ENCODE measurements at places on chromosomes 12 and 14.

- peak; percentile 58 for DNase-seq
Observed at GRCh38 chr14:91911474-91912032, 35.9 kb downstream of the FBLN5 start.

GRCh38 chr14:103576371-103577024 is 13.7 kb downstream of the COA8 start:
- no peak for DNase-seq

- DNase-seq = no peak
Observed at GRCh38 chr12:2163177-2163941, 110.6 kb downstream of the CACNA1C start.

- no peak for DNase-seq
Observed at GRCh38 chr12:25242981-25243679, 7.6 kb downstream of the KRAS start.

GRCh38 chr14:104981699-104982541 is 3.7 kb upstream of the CLBA1 start:
- DNase-seq = no peak

- DNase-seq = no peak
Observed at GRCh38 chr12:32052212-32052713, 54.4 kb upstream of the BICD1 start.

GRCh38 chr14:52694761-52695480 is 437 bp downstream of the ERO1A start:
- DNase-seq = peak; percentile 82

GRCh38 chr14:65044596-65044959 is 57.7 kb downstream of the MAX start:
- DNase-seq = no peak

DNA sequence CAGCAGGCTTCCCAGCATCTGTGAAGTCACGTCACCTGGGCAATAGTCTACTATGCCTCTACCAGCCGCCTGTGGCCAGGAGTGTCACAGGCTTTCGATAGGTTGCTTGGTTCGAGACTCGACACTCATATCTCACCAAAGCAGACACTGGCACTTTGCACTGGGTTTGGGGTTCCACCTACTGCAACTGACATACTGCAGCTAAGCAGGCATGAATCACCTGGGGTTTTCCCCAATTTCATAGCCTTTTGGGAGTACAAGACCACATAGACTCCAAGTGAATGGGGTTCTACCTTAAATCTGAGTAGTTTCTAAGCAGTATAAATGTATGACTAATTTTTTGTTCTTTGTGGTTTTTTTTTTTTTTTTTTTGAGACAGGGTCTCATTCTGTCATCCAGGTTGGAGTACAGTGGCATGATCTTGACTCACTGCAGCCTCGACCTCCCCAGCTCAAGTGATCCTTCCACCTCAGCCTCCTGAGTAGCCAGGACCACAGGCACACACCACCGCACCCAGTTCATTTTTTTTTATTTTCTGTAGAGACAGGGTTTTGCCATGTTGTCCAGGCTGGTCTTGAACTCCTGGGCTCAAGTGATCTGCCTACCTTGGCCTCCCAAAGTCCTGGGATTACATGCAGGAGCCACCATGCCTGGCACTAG is 32.1 kb downstream of the DMAC2L start:
- DNase-seq = peak; percentile 93

DNA sequence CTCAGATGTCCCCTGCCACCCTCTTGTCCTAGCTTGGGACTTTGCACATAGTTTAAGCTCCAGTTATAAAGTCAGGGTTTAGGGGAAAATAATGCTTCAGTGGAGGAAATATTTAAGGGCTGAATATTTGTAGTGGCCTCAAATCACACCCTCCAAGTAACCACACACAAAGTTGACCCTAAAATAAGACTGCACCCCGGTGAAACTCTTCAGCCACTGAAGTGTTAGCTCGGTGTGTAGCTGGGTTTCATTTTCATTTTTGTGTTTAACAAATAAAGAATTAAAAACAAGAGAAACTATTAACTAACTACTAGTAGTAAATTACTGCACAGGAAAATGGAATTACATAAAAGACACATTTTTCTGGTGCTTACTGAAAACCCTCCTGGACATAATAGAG is 14.8 kb upstream of the BCL11B start:
- DNase-seq = no peak

GRCh38 chr12:52260361-52261207 is 13.9 kb upstream of the KRT86 start:
- no peak for DNase-seq

DNA sequence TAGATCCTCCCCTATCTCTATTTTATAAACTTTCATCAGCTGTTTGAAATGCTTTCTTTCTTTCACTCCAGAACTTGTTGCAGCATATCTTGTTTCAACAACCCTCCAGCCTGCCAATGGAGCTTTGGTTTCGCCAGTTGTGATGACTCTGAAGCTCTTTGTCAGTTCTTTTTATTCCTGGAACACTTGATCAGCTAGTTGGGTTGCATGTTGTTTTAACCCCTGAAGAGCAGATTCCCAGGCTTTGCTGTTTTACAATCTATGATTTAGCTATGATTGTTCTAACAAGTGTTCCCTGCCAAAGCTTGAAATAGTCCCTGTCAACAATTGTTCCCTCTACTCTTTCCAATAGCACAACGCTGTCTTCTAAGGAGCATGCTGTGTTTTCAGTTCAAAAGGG is 50.6 kb upstream of the FUT8 start:
- DNase-seq = no peak

GRCh38 chr12:50112456-50113218 is 601 bp downstream of the COX14 start:
- DNase-seq = peak; percentile 25

DNA sequence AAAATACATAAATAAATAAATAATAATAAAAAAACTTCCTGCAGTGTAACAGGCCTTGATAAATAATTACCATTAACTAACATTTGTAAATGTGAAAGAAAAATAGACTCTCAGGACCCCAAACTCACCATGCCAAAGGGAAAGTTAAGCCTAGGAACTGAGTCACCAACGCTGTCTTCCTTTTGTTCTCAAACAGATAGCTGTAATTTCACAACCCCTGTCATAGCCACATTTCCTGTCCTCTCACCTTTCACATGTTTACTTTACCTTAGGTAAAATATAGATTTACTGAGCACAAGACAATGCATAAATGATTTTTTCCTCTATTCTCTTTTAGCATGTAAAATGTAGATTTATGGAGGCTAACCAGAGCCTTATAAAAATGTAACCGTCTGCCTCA is 35.9 kb upstream of the CHST11 start:
- peak; percentile 64 for DNase-seq

DNA sequence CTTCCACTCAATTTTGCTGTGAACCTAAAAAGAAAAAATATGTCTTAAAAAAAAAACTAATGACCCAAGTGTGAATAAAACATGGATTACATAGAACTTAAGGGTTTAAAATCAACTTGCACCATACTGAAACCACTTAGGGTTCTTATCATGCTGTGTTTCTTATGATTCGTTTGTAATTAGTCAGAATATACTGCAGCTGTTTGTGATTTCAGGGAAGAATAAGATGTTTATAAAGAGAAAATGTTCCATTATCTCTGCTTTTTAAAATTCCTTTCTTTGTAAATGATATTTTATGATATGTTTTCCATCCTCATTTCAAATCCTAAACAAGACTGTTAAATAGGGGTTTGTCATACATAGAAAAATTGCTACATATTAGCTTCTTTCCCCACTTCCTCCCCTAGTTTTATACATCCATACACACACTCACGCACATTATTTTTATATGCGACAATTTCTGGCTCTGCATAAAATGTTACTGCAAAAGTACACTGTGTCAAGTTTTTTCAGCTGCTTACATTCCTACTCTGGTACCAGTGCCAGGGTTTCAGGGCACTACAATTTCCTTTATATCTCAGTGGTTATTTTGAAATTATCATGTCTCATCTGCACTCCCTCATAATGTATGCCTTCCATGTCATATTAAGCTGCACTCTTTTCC is 275.2 kb upstream of the GARIN6 start:
- no peak for DNase-seq

- DNase-seq = peak; percentile 79
Observed at GRCh38 chr14:69543341-69544115, 31.1 kb downstream of the CCDC177 start.

DNA sequence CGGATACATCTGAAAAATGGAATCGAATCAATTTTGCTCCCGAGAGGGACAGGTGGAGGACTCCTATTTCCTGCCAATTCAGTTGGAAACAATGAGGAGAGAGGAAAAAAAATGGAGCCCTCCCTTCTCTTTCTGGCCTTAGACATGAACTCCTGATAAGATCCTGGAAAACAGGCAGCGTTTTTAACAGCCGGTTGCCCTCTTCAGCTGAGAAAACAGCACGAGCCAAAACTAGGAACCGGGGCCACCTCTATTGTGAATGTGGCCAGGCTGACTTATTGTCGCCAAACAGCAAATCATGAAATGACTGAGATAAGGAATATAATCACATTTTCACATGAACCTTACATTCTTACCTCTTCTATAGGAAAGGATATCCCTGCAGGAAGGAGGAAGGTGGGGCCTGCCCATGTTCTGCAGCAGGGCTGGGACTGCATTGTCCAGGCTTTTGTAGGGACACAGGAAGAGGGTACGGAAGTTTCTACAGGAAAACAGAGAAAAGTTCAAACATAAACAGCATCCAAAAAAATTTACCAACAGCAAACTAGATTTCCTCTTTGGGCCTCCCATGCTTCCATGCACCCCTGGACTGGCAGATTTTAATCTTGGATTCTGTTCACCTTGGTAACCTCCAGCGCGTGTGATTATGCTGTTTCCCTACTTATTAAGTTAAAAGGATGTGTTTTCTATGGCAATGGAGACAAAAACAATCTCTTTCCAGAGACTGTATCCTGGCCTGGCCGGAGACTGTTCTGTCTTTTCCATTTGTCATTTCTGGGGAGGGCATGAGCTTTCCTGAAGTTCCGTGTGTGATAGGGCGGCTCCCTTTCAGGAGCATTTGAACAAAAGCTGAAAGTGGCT is 29.0 kb upstream of the ELK3 start:
- no peak for DNase-seq

DNA sequence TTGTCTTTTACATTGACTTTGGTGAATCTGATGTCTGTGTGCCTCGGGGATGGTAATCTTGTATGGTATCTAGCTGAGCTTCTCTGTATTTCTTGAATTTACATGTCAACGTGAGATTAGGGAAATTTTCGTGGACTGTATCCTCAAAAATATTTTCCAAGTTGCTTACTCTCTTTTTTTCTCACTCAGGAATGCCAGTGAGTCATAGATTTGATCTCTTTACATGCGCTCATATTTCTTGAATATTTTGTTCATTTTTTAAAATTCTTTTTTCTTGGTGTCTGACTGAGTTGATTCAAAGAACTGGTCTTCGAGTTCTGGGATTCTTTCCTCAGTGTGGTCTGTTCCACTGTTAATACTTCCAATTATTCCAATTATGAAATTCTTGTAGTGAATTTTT is 207.7 kb downstream of the RAD51B start:
- DNase-seq = no peak

- no peak for DNase-seq
Observed at GRCh38 chr14:80638620-80639515, 302.7 kb downstream of the CEP128 start.

- no peak for DNase-seq
Observed at GRCh38 chr14:96660123-96660522, 137.1 kb upstream of the VRK1 start.

GRCh38 chr12:77153706-77154105 is 88.3 kb upstream of the E2F7 start:
- DNase-seq = no peak

GRCh38 chr12:93173178-93173957 is 204.4 kb upstream of the NUDT4 start:
- DNase-seq = no peak

DNA sequence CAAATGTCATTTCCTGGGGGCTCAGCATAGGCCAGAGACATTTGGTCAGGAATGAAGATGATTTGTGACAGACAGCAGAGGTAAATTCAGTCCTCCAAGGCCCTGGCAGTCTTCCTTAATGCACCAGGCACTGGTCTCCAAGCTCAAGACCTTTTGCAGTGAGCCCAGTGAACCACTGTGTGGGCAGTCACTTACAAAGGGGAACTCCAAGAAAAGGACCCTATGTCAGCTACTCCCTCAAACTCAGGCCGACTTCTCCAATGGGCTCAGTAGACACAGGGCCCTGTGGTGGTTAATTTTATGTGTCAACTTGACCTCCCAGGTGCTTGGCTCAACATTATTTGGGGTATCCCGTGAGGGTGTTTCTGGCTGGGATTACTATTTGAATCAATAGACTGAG is 29.3 kb upstream of the PLEK2 start:
- DNase-seq = no peak

GRCh38 chr12:48163150-48163747 is 5.9 kb upstream of the ASB8 start:
- no peak for DNase-seq

GRCh38 chr12:56931474-56931978 is 2.7 kb downstream of the SDR9C7 start:
- DNase-seq = peak; percentile 10

- peak; percentile 74 for DNase-seq
Observed at GRCh38 chr14:106879241-106879640, 1352.9 kb downstream of the TMEM121 start.

DNA sequence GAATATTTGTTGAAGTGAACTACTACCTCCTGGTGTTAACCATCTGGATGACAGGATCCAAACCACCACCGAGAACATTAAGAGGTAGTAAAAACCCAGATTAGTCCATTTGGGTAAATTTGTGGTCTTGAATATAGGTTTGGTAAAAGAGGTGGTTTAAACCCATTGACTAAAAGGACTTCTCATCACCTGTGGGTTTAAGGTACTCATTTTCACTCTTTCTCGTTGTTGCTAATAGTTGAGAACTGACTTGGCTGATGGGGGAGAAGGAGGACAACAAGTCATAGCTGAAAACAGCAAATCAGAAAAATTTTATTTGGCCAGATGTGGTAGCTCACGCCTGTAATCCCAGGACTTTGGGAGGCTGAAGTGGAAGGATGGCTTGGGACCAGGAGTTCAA is 59.2 kb downstream of the ACADS start:
- peak; percentile 79 for DNase-seq

GRCh38 chr12:54378796-54379397 is 5.6 kb downstream of the ZNF385A start:
- DNase-seq = no peak

DNA sequence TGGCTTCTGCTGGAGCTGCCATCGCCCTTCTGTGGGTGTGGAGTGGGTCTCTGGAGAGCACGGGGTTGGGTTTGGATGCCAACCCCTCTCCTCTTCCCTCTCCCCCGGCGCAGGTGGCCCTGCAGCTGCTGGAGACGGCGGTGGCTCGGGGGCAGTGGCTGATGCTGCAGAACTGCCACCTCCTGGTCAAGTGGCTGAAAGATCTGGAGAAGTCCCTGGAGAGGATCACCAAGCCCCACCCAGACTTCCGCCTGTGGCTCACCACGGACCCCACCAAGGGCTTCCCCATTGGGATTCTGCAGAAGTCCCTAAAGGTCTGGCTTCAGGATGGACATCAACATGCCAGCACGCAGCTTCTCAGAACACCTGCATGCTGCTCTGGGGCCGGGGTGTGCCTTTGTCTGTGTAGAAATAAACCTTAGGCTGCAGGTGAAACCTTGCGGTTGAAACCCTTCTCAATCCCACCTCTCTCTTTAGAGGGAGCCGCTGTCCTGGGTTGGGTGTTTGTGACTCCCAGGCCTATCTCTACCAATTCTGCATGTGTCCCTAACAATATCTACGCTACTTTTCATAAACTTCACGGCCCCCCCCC is 44.3 kb downstream of the CCDC92 start:
- no peak for DNase-seq

Data from activated CD4-positive, alpha-beta T cell treated with anti-CD3 and anti-CD28 coated beads, Interleukin-2, amount 50 U/mL, for 16 hours (primary cell).